ENCODE measurements at places on chromosomes 6 and 20.
A peak's percentile ranks its signal among the peaks of the same experiment; 100 is the strongest.

DNA sequence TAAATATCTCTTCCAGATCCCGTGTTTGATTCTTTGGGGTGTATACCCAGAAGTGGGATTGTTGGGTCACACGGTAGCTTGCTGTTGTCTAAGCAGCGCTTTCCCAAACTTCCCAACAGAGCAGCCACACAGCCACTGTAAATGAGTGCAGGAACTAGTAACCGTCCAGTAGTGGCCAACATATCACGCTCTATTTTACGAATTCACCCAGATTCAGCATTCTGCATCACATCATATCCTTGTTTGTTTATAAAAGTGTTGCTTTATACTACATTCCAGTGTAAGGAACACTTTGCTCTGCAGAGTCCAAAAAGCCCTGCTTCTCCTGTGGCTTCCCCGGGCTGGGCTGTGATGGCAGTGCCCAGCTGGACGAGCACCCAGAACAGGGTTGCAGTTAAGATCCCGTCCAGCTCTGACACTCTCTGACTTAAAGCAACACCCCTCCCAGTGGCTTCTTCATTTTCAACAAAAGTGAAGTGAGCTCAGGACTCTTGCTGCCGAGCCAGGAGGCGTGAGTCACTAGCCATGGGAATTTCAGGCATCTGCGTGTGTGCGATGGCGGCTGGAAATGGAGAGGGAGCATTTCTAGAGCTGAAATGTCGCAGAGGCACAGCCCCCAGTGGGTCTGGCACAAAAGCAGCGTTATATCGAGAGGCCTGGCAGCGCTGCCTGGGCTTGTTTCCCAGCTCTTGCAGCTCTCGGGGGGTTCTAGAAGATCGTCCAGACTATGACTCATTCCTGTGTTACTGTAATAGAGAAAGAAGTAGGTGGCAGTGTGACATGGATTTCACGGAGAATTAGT is 216.3 kb upstream of the ECI2 start:
- no peak for DNase-seq

DNA sequence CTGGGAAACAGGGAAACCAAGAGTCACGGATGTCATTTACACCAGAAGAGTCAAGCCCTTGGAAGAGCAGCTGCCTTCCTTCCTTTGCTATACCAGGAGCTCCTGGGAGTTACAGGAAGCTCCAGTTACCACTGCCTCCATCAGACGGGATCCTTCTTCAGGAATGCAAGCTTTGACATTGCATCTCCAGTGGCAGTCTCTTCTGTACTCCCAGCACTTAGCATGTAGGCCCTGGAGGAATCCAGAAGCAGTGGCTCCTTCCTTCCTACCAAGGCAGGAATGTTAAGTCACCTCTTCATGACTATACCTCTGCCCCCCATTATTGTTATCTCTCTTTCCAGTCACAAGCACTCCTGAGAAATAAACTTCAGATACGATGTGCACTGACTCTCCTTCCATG is 836.0 kb downstream of the MAFB start:
- DNase-seq: no peak

DNA sequence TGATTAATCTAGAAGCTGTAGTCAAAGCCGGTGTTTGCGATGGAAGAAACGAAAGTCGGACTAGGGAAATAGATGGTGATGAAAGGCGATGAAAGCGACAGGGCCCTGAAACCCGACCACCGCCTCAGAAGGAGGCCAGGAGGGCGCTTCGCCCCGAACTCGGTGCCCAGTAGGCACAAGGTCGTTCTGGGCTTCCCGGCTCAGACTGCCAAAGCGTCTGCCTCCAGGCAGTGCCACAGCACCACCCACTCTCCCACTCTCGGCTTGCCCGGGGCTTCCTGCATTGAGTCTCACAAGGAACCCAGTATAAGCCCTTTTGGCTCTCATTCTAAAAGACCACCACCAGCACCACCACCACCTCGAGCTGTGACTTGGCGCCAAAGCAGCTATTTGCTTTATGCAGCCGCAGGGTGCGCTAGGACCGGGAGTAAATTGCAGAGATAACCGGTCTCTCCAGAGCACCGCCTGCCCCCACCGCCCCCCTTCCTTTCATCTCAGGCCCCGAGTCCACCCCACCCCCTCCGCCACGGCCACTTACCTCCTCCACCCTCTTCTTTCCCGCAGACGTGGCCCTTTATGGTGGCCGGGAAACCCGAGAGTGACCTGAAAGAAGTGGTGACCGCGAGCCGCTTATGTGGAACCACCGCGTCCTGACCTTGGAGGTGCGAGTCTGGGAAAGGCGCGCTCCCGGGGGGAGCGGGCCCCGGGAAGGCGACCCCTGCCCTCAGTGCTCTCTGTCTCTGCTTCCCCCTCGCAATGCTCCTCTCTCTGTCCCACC is 2.4 kb downstream of the TCF21 start:
- DNase-seq: peak; percentile 13

DNA sequence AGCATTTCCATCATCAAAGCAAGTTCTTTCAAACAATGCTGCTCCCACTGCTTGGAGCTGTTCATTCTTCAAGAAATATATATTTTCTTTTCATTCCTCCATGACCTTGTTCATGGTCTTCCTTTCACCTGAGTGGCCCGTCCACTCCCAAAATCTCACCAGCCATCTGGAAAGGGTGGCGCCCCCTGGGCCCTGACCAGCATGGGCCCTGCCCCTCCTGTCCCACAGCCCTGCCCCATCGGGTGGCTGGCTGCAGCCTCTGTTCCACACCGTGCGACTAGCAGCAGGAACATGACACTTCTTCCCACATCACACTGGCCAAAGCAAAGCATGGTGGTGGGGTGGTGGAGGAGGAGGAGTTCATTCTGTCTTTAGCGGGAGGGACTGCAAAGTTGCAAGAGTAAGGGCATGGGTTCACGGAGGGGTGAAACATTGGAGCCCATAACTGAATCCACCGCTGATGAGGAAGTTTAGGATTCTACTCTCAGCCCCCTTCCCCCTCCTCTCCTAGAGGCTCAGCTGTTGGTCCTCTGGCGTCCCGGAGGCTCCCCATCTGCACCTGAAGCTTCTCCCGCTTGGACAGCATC is 195.2 kb upstream of the SLC24A3 start:
- no peak for DNase-seq

DNA sequence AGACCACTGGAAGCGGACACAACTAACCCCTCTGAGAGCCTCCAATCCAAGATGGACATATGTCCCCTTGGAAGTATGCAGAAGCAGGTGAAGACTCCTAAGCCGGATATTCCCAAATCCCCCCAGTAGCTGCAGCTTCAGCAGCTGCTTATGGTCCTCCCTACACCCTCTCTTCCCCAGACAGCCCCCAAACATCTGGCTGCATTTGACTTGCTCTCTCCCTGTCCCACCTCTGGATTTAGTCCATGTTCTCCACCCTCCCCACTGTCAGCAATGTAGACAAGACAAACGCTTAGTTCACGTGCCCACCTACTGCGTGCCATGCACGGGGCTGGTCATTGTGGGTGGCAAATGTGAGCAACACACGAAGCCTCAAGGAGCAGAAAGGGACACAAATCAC is 4.6 kb upstream of the ADAM33 start:
- no peak for DNase-seq

DNA sequence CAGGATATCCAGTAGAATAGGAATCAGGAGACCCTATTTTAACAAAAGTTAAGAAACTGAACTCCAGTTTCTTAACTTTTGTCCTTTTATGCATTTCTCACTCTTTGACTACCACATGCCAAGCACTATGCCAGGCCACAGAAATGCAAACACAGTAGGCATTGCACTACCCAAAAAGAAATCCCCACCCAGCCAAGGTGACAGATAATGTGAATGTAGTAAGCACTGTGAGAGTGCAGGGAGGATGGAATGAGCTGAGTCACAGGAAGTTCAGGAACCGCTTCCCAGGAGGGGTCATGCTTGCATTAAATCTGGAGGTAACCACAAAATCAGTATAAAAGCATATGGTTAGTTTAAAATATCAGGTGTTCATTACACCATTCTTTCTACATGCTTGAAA is 20.1 kb upstream of the FAM83C start:
- DNase-seq: no peak

GRCh38 chr6:8918196-8918595 is 482.9 kb upstream of the SLC35B3 start:
- no peak for DNase-seq

- DNase-seq: peak; percentile 53
Measured at GRCh38 chr6:4973982-4974745, 29.7 kb downstream of the RPP40 start.

- no peak for DNase-seq
Measured at GRCh38 chr20:63333241-63333836, 27.8 kb downstream of the CHRNA4 start.

DNA sequence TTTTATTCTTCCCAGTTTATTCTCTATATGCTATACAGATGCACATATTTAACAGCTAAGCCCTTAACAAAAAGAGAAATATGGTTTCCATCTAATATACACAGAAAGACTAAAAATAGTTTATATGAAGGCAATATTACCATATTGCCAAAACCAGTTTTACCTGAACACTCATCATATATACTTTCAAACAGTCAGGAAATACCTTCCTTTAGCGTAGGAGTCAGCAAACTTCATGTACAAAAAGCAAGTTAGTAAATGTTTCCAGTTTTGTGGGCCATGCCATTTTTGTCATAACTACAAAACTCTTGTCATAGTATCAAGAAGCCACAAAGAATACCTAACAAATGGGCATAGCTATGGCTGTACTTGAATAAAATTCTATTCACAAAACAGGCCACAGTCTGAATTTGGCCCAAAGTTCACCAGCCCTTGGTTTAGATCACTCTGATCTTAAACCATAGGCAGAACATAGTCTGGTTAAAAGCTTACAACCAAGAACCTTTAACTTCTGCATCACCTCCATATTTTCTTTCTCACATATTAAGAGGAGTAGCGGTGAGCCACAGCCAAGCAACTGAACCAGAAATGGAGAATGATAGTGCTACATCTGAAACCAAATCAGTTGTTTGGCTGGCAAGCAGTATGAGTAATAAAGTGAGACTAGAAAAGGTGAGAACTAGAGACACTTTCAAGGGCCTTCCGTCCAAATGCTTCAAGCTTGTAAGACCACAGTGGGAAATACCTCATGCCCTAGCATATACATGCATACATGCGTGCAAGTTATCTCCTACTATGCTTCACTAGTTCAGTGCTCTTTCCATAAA is 116.6 kb downstream of the PTPRK start:
- DNase-seq: no peak

DNA sequence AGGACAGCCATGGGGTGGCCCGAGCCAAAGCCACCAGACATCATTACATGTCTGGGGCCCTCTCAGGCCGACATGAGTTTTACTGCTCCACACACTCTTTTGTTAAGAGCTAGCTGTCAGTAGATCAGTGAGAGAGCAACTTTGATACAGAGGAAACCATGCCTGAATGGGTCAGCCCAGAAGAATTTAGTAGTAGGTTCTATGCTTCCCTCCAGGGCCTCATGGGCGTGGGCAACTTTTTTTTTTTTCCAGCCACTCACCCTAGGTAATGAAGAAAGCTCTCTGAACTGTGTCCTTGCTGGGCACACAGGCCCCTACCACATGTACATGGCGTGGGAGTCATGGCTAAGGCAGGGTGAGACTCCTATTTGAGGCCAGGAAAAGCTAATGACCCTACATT is 38.8 kb downstream of the HLA-F start:
- no peak for DNase-seq

DNA sequence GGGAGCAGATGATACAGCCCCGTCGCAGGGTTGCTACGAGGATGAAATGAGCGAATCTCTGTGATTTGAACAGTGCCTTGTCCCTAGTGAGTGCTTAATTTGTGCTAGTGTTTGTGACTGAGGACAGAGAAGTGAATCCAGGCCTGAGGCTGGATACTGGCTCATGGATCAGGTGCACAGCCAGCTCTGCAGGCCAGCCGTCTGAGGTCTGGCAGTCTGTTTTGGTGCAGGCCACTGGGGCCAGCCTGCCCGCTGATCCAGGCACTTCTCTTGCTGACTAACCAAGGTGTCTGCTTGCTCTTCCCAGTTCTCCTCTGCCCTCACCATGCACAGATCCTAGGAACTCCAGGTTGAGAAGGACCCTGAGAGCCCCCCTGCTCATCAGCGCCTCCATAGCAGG is 181.0 kb downstream of the LRFN2 start:
- DNase-seq: no peak

- no peak for DNase-seq
Measured at GRCh38 chr20:50251992-50252511, 61.4 kb downstream of the CEBPB start.

DNA sequence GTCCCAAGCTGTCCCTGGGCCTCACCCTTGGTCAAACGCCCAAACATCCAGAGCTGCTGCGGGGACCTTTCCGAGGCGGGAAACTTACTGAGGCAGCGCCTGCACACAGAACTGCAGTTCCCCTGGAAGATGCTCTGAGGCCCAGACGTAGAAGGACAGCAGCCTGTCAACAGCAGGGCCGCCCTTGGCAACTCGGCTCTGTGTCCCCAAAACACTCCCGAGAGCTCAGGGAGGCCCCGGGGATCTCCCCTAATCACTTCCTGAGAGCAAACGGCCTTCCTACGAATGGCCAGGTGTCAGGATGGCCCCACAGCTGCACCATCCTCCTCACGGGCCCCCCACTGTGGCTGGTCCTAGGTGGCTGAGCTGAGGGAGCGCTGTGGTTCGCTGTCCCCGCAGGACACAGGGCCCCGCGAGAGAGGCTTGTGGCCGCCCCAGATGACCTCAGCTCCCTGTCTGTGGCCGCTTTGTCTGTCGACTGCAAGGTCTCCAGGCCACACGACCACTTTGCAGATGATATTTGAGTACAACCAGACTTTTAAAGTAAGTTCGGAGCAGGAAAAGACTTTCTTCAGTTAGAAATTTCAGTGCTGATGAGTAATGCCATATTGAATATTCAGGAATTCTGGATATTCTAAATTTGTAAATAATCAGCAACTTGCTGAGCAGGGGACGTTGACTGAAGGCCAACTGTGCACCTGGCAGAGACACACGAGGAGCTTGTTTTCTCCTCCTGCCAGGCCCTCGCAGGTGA is 46.0 kb downstream of the DLL1 start:
- no peak for DNase-seq

DNA sequence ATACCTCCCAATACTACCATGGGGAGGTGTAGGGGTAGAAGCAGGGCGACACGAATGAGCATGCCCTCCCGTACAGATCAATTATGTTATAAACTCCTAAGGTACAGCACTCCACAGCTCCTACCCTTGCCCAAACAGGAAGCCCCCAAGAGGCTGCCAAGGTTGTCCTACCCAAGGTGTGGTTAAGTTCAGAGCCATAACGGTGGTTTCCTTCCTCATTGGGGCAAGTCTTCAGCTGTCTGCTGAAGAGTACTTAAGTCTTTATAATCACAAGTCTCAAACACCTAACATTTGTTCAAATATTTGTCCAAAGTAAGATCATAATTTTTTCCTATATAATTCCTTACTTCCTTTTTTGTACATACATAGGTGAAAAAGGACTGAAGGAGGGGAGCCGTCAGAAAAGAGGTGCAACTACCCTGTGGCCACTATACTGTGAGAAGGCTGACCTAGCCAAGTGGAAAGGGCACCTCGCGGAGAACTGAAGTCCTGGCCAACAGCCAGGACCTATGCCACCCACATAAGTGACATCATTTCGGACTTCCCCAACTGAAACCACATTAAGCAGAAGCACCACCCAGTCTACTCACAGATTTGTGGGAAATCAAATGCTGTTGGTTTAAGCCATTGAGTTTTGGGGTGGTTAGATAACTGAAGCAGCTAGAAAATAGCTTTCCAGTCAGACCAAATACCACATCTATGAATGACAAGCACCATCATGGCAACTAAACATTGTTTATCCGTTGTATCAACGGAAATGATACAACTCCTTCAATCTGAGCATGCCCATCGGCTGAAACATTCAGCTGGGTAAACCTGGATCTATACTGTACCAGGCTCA is 2.9 kb upstream of the RAB22A start:
- DNase-seq: no peak

- no peak for DNase-seq
Measured at GRCh38 chr6:159615918-159616317, 77.1 kb downstream of the SOD2 start.
